ENCODE measurements at places on chromosomes 2 and 18.

DNA sequence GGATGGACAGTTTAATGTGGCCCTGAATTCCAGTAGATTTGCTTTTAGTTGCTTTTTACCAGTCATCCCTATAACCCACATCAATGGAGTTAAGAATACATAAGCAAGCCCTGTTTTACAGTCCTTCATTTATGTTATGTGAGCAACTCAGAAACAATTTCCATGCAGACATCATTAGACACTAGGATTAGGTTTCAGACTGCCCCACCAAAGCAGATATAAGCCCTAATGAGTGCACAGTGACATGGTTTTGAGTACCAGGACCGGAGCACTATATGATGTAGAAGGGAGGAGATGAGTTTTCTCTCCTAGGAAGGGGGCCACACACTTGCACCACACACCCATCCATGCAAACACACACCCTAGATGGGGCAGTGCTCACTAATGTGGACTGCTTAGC, 15.5 kb downstream of the KCNS3 start:
- no peak for DNase-seq

- DNase-seq = no peak
Measured at GRCh38 chr2:14633461-14634181, 1.1 kb downstream of the LRATD1 start.

DNA sequence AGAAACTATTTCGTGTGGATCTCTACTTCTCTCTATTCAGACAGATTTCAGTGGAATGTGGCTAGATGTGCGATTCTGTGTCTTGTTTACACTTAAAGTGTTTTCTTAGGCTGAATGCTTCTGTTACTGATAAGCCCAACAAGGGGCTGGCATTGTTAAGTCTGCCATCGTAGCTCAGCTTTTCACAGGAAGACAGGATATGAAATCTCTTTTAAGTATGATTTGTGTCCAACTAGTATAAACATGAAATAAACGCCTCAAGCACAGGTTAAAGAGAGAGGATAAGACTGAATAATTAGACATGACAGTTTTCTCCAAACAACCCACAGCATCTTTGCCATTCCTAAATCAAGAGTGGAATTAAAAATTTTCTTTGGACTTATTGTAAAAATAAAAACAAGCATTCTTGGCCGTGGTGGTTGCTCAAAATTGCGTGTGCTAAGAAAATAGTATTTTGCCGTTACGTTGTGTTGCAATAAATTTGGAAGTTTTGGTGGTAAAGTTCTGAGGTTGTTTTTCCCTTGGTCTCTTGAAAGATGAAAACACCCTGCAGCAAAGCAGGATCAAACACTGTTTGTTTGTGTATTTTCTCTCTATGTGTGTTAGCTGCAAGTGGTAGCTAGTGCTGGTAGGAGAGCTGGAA, 1.0 kb downstream of the VIT start:
- DNase-seq = no peak

- DNase-seq = no peak
Measured at GRCh38 chr2:53130441-53130943, 637.1 kb upstream of the CHAC2 start.

- DNase-seq = no peak
Measured at GRCh38 chr2:100185105-100185504, 42.7 kb upstream of the AFF3 start.

- no peak for DNase-seq
Measured at GRCh38 chr2:60662781-60663180, 93.3 kb upstream of the PAPOLG start.

DNA sequence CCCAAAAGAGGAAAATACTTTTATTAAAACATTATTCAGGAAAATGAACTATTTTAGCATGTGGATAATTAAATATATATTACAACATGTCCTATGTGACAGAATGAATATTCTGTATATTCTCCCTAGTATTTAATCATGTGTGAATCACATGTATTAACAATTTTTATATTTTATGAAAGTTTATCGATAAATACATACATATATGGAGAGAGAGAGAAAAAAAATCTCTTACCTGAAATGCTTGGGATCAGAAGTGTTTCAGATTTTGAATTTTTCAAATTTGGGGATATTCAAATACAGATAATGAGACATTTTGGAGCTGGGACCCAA, 228.6 kb upstream of the RBBP8 start:
- DNase-seq = no peak

DNA sequence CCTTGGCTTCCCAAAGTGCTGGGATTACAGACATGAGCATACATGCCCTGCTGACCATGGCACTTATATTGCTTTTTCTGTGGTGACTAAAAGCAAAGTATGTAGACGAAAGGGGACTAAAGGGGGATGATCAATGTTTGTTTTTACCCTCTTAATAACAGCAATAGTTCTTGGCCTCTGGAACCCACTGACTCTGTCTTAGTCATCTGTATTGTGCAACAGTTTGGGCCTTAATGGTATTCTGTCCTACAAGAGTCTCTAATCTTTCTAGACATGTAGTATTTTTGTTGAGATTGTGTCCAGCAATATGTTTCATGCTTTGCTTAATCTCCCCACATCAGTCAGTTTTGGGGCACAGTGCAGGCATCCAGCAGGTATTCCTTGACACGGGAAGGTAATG, 359.9 kb upstream of the FANCL start:
- no peak for DNase-seq

- DNase-seq = no peak
Measured at GRCh38 chr2:16882706-16883105, 217.1 kb upstream of the CYRIA start.

- DNase-seq = no peak
Measured at GRCh38 chr2:194491409-194492115, 1165.5 kb upstream of the SLC39A10 start.

GRCh38 chr2:9760902-9761228, 82.4 kb upstream of the TAF1B start:
- no peak for DNase-seq

GRCh38 chr18:63972002-63972376, 2.1 kb downstream of the SERPINB8 start:
- no peak for DNase-seq

- DNase-seq = no peak
Measured at GRCh38 chr2:186862869-186863709, 14.1 kb upstream of the ZSWIM2 start.
